Ammon's horn (tissue), 1 donor: ENCODE measurements at places on chromosomes 3 and 15.
A peak's percentile ranks its signal among the peaks of the same experiment; 100 is the strongest.

GRCh38 chr15:66025015-66025452 is 155.7 kb downstream of the RAB11A start:
- DNase-seq = peak; percentile 39

DNA sequence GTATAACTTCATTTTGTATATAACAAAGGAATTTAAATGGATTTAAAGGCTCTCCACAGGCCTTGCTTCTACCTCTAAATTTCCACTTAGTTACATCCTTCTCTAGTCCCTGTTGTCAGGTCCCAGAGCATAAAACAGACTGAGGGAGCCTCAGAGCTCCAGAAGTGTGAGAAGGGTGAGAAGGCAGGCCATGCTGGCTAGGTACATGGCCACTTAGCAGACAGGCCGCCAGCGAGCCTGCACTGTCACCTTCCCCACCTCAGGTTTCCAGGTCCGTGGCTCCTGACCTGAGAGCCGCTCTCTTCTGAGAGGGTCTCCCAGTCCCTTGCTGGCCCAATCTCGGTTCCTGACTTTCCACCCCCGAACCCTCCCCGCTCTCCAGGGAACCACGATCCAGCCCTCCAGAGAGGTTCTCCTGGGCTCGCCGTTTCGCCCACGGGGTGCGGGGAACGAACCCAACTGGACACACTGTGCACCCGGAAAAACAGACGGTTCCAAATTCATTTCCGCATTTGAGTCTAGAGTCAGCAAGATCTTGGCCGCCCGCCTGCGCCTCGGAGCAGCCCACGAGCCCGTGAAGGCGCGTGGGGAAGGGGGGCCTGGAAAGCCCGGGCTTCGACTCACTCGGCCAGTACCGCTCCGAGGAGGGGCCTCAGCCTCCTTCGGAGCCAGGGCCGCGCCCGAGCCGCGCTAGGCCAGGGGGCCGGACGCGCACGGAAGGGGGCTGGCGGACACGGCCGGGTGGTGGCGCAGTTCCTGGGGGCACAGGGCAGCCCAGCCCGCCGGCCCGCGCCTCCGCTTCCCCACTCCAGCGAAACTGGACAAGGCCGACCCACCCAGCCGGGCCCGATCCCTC is 16.7 kb upstream of the SOX2 start:
- DNase-seq = peak; percentile 78

GRCh38 chr3:101853982-101854381 is 4.7 kb downstream of the NFKBIZ start:
- no peak for DNase-seq

DNA sequence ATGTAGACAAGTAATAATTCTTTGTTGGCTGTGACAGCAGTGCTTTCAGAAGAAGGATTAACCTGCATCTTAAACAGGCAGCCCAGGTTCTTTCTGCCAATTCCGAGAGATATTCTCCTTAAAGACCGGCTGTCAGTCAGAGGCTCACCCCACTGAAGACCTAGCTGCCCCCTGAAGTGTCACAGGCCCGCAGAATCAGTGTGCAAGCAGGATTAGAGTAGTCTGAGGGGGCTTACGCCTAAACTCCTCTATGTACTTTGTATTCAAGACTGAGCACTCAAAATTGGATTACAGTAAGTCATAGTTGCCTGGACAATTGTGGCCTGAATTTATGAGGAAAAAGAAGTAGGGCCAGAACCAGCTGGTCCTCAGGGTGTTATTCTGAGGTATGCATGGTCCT is 342.9 kb downstream of the CLSTN2 start:
- DNase-seq = no peak

DNA sequence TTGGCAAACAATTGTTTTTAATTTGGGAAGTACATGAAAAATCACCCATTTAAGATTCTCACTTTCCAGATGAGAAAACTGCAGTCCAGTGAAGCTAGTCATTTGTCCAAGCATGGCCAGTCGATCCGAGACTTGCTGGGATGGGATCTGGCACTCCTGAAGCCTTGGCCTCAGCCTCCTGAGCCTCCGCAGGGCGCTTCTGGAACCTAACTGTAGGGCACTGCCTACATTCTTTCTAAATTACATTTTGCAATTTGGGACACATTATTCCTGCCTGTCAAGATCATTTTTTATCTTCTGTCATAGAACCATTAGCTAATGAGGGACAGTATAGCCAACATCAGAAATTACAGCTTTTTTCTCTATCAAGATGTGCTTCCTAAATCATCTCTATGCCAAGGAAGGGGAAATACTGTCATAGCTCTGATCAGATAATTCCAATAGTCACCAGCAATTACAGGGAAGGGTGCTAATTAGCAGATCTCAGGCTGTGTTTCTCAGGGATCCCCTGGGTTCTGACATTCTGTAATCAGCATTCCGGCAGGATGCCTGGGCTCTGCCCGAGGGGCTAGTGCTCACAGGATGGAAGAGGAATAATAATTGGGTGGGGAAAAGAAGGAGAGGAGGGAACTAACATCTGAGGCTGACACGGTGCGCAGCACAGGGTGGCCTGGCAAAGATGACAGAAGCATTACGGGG is 28.3 kb downstream of the ANAPC13 start:
- no peak for DNase-seq

DNA sequence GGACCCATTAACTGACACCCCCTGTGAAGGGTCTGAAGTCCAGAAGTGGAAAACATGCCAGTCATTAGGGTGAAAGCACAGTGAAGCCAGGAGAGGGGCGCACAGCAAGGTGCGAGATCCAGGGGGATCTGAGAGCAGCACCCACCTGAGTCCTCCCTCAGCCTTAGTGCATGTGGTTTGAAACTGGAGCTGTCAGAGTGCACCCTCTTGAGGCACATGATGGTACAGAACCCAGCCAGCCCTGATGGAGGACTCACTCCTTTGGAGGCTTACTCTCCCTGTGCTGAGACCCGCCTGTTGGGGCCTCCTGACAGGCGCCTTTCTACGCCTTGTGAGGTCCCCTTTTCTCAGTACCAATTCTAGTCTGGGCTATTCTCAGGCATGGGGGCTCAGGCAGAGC is 77.8 kb downstream of the IL20RB start:
- no peak for DNase-seq

DNA sequence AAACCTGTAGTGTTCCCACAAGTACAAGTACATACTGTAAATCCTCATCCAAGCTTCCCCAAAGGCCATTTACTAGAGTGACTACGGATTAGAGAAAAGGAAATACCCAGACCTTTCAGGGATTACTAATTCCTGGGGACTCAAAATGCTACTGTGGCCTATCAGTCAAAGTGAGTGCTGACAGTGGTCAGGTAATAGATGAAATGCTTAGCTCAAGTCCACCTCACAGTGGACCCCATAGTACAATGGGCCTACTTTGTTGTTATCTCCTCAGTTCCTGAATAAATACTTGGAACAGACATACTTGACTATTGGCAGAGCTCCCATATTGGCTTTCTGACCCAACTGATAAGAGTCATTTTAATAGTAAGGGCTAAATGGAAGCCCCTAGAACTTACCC is 61.6 kb downstream of the MAP4 start:
- DNase-seq = no peak

DNA sequence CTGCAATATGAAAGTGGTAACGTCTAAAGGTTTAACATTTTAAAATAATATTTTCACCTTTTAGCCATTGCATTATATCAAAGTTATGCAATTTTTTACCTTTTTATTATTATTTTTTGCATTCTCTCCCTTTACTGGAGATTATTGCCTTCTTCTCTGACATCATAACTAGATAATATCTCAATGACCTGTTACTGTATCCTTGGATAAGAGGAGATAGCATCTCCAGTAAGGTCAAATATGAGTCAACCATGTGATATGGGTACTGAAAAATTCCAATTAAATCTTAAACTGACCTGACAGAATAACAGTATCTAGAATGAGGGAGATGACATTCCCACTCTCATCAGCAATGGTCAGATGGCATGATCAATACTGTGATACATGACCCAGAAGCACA is 108.3 kb downstream of the ZBTB20 start:
- no peak for DNase-seq

- no peak for DNase-seq
Measured at GRCh38 chr3:123285931-123286307, 84.2 kb downstream of the SEC22A start.

DNA sequence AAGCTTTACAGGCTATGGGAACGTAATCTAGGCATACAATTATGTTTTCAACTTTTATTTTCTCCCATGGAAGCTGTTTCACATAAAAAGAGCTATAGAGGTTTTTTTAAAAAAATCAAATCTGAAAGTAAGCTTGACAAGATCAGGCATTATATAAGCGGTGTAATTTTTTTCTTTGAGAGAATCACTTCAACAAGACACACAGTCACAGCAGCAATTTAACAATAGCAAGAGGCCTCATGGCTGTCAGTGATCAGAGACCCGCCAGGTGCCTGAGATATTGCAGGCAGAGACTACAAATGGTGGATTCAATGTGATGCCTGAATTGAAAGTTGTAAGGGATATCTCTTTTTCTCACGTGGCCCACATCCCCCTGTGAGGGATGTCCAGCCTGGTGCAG is 270.5 kb upstream of the TBC1D5 start:
- no peak for DNase-seq

GRCh38 chr3:128276577-128277183 is 123.4 kb downstream of the EEFSEC start:
- DNase-seq = no peak

GRCh38 chr3:71726146-71726545 is 944 bp upstream of the EIF4E3 start:
- DNase-seq = no peak

DNA sequence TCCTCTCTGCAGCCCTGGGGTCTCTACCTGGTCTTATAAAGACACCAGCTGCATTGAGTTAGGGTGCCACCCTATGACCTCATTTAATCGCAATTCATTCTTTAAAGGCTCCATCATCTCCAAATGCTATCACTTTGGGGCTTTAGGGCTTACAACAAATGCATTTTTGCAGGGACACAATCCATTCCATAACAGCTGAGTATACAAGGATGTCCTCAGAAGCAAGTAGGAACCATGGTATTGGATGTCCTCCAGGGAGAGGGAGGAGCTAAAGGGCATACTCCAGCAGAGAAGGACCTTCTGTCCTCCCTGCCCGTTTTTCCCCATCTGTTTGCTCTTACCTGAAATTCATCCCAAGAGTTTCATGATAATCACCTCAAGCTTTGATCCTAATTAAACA is 30.3 kb downstream of the UMPS start:
- no peak for DNase-seq

GRCh38 chr3:14462738-14463137 is 60.3 kb downstream of the SLC6A6 start:
- no peak for DNase-seq

- no peak for DNase-seq
Measured at GRCh38 chr3:149330609-149331331, 2.7 kb downstream of the TM4SF18 start.
